ENCODE measurements at places on chromosomes 7 and 10. TPM values are rescaled to one million over a fixed set of nuclear protein-coding genes. Genes with fewer than 3 reads are reported as not detected.

Gene SYNPO2L
- polyA plus RNA-seq: 0.07 TPM

Gene AGR2
- polyA plus RNA-seq: 0.07 TPM

Gene TDRD1
- 0.17 TPM for polyA plus RNA-seq

Gene OR2A42
- polyA plus RNA-seq: 0.65 TPM

Gene CDH23
- polyA plus RNA-seq: 13.3 TPM

Gene CEP55
- 1.3 TPM for polyA plus RNA-seq

Gene TAS2R39
- not detected for polyA plus RNA-seq

Gene PON1
- polyA plus RNA-seq: 0.83 TPM

Gene ZNF853
- polyA plus RNA-seq: 14.5 TPM

Gene DDC
- 0.57 TPM for polyA plus RNA-seq

Gene SLC13A1
- not detected for polyA plus RNA-seq

Gene CALHM3
- polyA plus RNA-seq: not detected

Gene PDCD11
- 16.7 TPM for polyA plus RNA-seq

Gene LRRN3
- polyA plus RNA-seq: 1.1 TPM

Gene NKX1-2
- polyA plus RNA-seq: not detected

Gene ZNF277
- 16.4 TPM for polyA plus RNA-seq

Gene SLC26A4
- 0.33 TPM for polyA plus RNA-seq

Gene CYP3A7
- 0.30 TPM for polyA plus RNA-seq

Gene CYP2E1
- 0.96 TPM for polyA plus RNA-seq

Gene ACSM6
- polyA plus RNA-seq: not detected

Gene PFKFB3
- polyA plus RNA-seq: 15.3 TPM

Gene MYH16
- polyA plus RNA-seq: not detected

Gene LAMB1
- 49.2 TPM for polyA plus RNA-seq

Gene GDF2
- not detected for polyA plus RNA-seq

Gene NME8
- polyA plus RNA-seq: not detected

Gene C7orf57
- not detected for polyA plus RNA-seq

Gene ZNF789
- polyA plus RNA-seq: 6.7 TPM

Gene FOXI2
- 0.35 TPM for polyA plus RNA-seq

Gene VWC2
- 2.4 TPM for polyA plus RNA-seq

Gene HABP2
- polyA plus RNA-seq: 0.25 TPM

Gene WNT8B
- 0.06 TPM for polyA plus RNA-seq

Gene PDZD7
- polyA plus RNA-seq: 0.44 TPM

Gene FKBP9
- polyA plus RNA-seq: 142 TPM

Gene ZNF503
- 86.1 TPM for polyA plus RNA-seq

Gene TLX1
- polyA plus RNA-seq: not detected

Gene PLXNA4
- 7.1 TPM for polyA plus RNA-seq

Gene GIMAP7
- polyA plus RNA-seq: 25.1 TPM

Gene TWIST1
- 4.3 TPM for polyA plus RNA-seq

Gene PNLIPRP3
- not detected for polyA plus RNA-seq

Gene COPG2
- polyA plus RNA-seq: 51.4 TPM

Gene RSBN1L
- 19.1 TPM for polyA plus RNA-seq

Gene MSMB
- polyA plus RNA-seq: not detected

Gene ECHDC3
- polyA plus RNA-seq: 28.0 TPM

Gene IDI2
- polyA plus RNA-seq: not detected

Gene HOXA7
- 4.1 TPM for polyA plus RNA-seq

Gene HEPACAM2
- not detected for polyA plus RNA-seq

Gene CPN1
- polyA plus RNA-seq: not detected

Gene TMEM273
- 17.4 TPM for polyA plus RNA-seq

Gene CPED1
- polyA plus RNA-seq: 54.1 TPM

Gene SLC16A12
- 0.40 TPM for polyA plus RNA-seq

Gene PHKG1
- 1.2 TPM for polyA plus RNA-seq

Gene DENND2A
- 20.5 TPM for polyA plus RNA-seq

Gene JAZF1
- polyA plus RNA-seq: 28.6 TPM

Gene STEAP2
- polyA plus RNA-seq: 10.0 TPM

Gene H2BK1
- polyA plus RNA-seq: not detected

Gene LBX1
- not detected for polyA plus RNA-seq

Measured in ovary (tissue), 10 donors.